ENCODE measurements at places on chromosomes 7 and 10.

DNA sequence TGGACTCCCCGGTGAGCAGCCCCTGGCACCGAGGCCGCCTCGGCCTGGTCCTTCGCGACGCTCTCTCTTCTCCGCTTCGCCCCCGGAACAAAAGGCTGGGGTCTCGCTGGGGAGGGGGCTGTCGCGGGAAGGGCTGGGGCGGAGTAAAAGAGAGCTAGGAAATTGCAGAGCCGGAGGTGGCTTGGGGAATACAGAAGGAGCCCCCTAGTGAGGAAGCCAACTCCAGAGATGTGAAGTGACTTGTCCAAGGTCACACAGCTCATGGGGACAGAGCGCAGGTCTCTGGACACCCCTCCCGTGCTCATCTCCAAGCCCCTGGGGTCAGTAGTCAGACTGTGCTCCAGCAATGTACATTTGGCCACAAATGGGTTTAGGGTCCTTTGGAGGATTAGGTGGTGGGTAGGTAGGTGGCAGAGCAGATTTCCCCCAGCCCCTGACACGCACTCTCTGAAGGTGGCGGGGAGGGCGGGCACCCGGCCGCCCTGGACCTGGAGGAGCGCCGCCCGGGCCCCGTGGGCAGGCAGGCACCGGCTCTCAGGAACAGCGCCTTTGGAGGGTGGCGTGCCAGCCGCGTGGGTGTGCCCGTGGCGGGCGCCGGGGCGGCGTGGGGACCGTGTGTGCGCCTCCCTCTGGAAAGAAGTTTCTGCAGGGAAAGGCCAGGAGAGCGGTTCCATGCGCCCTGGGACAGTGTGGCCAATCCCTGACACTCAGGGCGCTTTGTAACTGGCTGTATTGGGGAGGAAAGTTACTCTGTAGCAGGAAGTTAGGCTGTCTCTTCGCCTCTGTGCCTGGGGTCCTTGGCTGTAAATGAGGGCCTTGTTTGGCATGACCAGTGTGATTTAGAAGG lies 910 bp downstream of the WIPF3 start:
- no peak for DNase-seq

DNA sequence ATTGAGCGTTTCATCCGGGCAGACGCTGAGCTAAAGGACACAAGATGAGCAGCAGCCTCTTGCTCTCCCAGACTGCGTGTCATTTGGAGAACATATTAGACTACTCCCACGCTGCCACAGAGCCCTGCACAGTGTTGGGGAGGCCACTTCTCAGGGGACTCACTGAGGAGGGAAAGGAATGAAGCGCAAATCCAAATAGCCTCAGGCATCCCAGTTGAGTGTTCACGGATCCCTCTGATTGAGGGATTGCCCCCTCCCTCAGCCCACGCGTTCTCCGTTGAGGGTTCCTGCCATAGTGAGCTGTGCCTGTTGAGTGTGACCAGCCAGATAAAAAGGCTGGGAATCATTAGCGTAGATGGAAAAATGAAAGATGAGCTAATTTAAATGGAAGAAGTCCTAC lies 563.4 kb downstream of the ACTR3B start:
- no peak for DNase-seq

DNA sequence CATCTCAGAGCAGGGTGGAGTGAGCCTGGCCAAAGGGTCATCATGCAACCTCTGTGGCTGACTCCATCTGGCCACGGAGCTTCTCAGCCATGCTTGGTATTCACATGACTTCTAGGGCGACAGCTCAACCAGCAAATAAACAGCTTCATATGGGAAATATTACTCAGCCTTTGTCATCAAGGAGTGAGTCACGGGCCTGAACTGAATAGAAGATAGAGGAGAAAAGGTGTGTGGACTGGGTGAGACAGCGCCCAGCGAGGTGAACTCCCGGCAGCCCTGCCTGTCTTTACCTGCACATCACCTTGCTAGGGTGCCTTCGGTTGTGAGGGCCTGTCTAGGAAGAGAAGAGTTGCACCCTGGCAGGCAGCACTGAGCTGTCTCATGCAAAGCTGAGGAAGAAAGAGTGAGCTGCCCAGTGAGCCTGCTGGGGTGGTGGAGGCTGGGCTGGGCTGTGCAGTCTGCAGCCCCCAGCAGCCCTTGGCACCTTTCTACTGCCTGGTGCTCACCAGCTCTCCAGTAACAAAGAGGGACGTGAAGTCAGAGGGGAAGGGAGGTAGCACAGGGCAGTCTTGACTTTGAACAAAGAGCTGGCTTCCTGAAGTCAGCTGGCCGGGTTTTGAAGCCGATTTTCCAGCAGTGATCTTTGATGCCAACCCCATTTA lies 114.2 kb downstream of the EGFR start:
- DNase-seq: peak; percentile 63

- no peak for DNase-seq
Measured at GRCh38 chr7:25583621-25584020, 355.3 kb upstream of the NPVF start.

- DNase-seq: no peak
Measured at GRCh38 chr7:151018421-151019129, 5.7 kb downstream of the ATG9B start.

DNA sequence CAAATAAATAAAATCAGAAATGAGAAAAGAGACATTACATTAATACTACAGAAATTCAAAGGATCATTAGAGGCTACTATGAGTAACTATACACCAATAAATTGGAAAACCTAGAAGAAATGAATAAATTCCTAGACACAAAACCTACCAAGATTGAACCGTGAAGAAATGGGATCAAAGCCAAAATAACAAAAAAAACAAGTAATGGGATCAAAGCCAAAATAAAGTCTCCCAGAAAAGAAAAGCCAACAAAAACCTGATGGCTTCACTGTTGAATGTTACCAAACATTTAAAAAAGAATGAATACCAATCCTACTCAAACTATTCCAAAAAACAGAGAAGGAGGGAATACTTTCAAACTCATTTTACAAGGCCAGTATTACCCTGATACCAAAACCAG lies 20.0 kb downstream of the GSDME start:
- DNase-seq: no peak

DNA sequence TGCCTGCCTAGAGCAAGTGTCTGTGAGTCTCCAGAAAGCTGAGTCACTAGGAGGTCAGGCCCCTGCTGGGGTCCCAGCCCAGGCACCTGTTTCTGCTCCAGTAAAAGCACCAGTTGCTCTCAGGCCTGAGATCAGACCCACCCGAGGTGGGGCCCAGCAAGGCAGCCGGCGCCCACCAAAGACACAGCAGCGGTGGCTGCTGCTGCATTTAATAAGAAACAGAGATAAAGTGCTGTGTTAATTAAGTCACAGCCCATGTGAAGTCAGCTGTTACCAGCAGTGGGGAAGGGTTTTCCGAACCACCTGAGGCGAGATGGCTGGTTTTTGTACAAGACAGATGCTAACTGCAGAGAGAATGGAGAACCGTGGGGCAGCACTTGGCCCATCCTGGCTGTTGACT lies 12.1 kb upstream of the LRRC18 start:
- no peak for DNase-seq

GRCh38 chr10:819326-819725 lies 112.2 kb downstream of the LARP4B start:
- DNase-seq: no peak

GRCh38 chr7:774161-775109 lies 47.4 kb upstream of the PRKAR1B start:
- DNase-seq: peak; percentile 32

DNA sequence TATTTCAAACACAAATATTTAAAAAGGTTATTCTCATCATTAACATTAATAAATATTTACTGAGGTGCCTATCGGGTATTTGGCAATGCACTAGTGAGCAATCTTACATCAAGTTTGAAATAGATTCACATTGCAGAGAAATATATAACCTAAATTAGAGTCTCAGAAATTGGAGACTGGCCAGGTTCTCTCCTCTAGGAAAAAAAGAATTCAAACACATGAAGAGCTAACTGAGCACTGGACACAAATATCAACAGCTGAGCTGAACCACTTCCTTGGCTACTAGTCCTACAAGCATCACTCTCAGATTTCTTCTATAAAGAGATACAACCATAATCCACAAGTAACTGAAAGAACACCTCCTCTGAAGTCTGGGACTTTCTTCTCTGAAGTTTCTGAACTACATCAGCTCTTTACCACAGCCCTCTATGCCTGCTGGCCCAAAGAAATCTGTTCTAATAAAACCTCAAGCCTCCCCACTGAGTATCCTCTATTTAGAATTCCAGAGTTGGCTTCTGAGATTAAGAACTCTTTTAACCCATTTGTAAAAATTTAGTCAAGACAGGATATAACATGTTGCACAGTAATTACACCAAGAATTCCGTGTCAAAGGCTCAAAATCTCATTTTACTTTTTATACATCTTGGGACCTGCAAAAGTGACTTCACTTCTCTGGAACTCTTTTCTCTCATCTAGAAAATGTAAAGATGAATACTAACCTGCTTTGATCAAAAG lies 45.2 kb downstream of the MTERF1 start:
- DNase-seq: no peak

DNA sequence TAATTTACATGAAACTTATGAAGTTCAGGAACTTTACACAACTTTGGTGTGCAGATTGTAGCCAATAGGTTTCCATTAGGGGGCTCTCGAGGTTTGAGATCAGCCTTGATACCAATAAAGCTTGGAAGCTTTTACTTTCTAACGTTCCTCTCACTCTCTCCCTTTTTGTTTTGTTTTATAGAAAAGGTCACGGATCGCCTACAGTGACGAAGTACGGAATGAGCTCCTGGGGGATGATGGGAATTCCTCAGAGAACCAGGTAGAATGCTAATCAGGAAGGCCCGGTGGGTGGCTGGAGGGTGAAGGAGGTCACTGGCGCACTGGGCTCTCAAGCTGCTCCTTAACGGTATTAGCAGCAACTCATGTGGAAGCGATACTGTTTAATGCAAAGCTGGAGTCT lies 79.9 kb downstream of the VTI1A start:
- DNase-seq: no peak

DNA sequence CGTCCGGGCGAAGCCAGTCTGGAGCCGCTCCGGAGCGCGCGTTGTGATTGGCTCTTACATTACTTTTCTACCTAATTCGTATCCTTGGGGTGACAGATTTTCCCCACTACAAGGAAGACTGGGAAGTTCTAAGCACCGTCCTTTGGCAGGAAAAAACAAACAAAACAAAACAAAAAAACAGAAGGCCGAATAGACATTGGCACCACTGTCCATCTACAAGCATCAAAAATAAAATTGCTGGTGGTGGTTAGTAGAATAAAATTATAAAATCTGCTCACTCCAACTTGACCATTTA lies 651 bp upstream of the SKAP2 start:
- no peak for DNase-seq

DNA sequence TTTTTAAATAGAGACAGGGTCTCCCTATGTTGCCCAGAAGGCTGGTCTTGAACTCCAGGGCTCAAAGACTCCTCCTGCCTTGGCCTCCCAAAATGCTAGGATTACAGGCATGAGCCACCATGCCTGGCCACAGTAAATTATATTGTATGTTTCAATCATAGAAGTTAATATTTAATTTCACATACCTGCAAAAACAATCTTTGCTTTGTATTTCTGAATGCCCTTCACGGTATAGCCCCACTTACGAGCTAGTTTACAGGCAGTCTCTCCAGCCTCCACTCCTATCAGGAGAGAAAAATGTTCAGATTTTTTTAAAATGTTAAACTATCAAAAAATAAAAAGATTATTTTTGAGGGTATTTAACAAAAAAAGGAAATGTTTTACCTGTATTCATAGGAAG lies 10.4 kb downstream of the OAT start:
- DNase-seq: no peak

DNA sequence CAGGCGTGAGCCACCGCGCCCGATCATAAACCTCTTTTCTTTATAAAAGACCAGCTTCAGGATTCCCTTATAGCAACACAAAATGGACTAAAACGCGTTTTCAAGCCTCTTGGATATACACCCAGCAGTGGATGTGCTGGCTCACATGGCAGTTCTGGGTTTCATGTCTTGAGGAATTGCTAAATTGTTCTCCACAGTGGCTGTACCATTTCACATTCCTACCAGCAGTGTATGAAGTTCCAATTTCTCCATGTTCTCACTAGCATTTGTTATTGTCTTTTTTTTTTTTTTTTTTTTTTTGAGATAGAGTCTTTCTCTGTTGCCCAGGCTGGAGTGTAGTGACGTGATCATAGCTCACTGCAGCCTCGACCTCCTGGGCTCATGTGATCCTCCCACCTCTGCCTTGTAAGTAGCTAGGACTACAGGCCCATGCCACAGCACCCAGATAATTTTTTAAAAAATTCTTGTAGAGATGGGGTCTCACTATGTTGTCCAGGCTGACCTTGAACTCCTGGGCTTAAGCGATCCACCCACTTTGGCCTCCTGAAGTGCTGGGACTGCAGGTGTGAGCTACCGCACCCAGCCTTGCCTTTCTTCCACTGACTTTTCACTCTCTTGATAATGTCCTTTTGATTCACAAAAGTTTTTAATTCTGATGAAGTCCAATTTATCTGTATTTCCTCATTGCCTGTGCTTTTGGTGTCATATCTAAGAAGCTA lies 17.4 kb downstream of the TECPR1 start:
- DNase-seq: no peak

DNA sequence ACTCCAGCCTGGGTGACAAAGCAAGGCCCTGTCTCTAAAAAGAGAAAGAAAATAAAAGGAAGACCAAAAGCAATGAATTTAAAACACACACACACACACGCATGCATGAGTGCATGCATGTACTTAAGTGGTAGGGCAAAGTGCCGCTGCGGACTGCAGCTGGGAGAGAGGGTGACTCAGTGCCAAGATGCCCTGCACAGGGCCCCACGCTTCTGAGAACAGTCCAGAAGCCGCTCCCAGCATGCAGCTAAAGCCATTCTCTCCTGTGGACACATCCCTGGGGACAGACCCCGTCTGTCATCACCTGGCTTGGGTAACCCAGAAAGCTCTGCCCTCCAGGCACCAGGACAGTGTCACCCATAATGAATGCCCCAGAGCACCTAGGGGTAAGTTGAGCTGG lies 61.0 kb upstream of the MYL10 start:
- DNase-seq: no peak

DNA sequence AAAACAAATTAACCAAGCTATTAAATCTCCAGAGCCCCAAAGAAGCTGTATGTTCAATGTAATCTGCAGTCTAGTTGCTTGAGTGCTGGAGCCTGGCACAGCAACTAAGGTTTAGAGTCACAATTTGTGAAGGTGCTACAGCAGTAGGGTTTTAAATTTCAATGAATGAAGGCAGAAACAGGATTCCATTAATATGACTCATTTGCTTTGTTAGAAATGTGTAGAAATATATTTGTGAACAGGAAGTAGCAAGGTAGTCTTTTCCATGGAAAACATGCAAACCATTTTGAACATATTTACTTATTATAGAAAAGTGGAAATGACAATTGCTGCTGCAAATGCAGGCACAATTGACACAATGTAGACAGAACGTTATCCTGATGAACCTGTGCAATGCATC lies 149.0 kb upstream of the STEAP4 start:
- DNase-seq: no peak

- DNase-seq: no peak
Measured at GRCh38 chr10:71303569-71303907, 15.5 kb upstream of the SLC29A3 start.

DNA sequence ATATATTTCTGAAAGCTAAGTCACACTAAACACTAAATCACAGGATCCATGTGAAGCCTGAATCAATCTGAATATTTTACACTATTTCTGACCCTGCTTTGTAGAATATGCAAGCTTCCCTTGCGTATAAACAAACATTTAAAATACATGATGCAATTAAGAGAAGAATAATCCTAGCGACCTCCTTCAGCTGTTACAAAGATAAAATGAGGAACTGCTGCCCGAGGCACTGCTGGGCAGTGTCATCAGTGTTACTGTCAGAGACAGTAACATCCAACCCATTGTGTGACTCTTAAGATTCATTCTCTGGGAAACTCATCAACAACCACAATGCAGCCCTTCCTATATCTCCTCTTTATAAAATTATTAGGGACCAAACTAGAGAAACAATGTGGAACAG lies 61.6 kb downstream of the COBL start:
- DNase-seq: no peak

- DNase-seq: no peak
Measured at GRCh38 chr10:8295311-8295710, 240.8 kb downstream of the GATA3 start.

Measured in COLO829 (cell line).